Spleen (tissue), 13 donors: ENCODE measurements at places on chromosomes 7 and 10. TPM values are rescaled to one million over a fixed set of nuclear protein-coding genes. Genes with fewer than 3 reads are reported as not detected.

DNA sequence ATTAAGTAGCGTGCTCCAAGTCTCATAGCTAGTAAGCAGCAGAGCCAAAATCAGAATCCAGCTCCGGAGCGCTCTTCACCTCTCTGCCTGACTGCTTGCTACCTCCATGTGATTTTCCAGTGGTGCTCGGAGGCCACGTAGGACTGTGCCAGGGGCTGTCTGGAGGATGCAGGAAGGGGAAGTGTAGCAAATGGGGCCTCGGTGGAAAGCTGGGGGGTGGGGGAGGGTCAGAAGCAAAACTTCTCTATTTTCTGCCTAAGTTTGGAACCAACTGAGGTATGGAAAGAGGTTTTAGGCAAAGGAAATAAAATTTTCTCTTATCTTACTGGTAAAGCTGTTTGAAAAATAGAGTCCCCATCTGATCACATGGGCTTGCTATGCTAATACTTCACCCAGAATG, 108.7 kb downstream of the TBXAS1 start:
- H3K27me3 ChIP-seq = no peaks in the 10 kb centered on the region
- no peak overlapping the region for H3K4me3 ChIP-seq
- peaks cover 21% of the 10 kb centered on the region for H3K4me1 ChIP-seq
- H3K27ac ChIP-seq = no peak overlapping the region
- no peaks in the 10 kb centered on the region for H3K36me3 ChIP-seq

GRCh38 chr10:73253225-73253555, 746 bp upstream of the MRPS16 start:
- peaks cover 18% of the 10 kb centered on the region for H3K4me1 ChIP-seq
- H3K36me3 ChIP-seq = peaks cover 15% of the 10 kb centered on the region
- no peak for DNase-seq
- H3K27me3 ChIP-seq = no peaks in the 10 kb centered on the region

GRCh38 chr10:34420795-34421194, 394.3 kb downstream of the PARD3 start:
- H3K4me3 ChIP-seq = no peak overlapping the region
- no peak for DNase-seq
- no peaks in the 10 kb centered on the region for H3K4me1 ChIP-seq
- no peaks in the 10 kb centered on the region for H3K27me3 ChIP-seq

DNA sequence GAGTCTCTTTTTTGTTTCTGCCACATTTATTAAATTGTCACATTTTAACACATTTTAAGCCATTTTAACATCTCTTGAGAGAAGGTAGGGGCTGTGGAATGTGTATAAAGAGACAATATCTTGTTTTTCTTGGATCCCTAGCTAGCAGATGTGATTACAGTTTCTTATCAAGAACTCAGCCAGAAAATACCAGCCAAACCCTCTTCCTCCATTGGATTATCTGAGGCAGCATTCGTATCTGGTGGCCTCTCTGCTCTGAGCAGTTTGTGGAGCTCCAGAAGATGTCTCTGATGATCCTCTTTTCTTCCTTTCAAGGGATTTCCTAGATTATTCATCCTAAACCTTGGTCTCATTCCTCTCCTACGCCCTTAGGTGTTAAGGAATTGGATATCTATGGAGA, 35.3 kb upstream of the PFKFB3 start:
- H3K27me3 ChIP-seq = no peaks in the 10 kb centered on the region
- H3K27ac ChIP-seq = no peak overlapping the region
- no peak for DNase-seq
- peaks cover 86% of the 10 kb centered on the region for H3K4me1 ChIP-seq

GRCh38 chr10:71736570-71736952, 17.0 kb upstream of the C10orf105 start:
- no peaks in the 10 kb centered on the region for H3K36me3 ChIP-seq
- DNase-seq = no peak
- peak overlapping the region; percentile 83 for H3K27ac ChIP-seq
- peaks cover 87% of the 10 kb centered on the region for H3K4me1 ChIP-seq
- H3K27me3 ChIP-seq = no peaks in the 10 kb centered on the region

DNA sequence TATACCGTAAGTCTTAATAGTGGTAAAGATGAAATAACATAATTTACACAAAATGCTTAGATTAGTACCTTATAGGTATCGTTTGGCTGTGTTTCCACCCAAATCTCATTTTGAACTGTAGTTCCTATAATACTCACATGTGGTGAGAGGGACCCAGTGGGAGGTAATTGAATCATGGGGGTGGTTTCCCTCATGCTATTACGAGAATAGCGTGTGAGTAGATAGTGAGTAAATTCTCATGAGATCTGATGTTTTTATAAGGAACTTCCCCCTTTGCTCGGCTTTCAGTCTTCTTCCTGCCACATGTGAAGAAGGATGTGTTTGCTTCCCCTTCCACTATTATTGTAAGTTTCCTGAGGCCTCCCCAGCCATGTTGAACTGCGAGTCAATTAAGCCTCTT, 426.3 kb upstream of the POT1 start:
- no peak overlapping the region for H3K4me3 ChIP-seq
- H3K36me3 ChIP-seq = no peaks in the 10 kb centered on the region
- H3K27me3 ChIP-seq = no peaks in the 10 kb centered on the region

- no peaks in the 10 kb centered on the region for H3K4me1 ChIP-seq
- H3K27me3 ChIP-seq = no peaks in the 10 kb centered on the region
- no peak overlapping the region for H3K27ac ChIP-seq
- H3K4me3 ChIP-seq = no peak overlapping the region
Measured at GRCh38 chr10:8375137-8375536, 320.6 kb downstream of the GATA3 start.

- no peak overlapping the region for H3K27ac ChIP-seq
- no peaks in the 10 kb centered on the region for H3K27me3 ChIP-seq
- H3K36me3 ChIP-seq = no peaks in the 10 kb centered on the region
- no peaks in the 10 kb centered on the region for H3K4me1 ChIP-seq
Measured at GRCh38 chr7:44787041-44787440, 9.4 kb upstream of the PPIA start.

DNA sequence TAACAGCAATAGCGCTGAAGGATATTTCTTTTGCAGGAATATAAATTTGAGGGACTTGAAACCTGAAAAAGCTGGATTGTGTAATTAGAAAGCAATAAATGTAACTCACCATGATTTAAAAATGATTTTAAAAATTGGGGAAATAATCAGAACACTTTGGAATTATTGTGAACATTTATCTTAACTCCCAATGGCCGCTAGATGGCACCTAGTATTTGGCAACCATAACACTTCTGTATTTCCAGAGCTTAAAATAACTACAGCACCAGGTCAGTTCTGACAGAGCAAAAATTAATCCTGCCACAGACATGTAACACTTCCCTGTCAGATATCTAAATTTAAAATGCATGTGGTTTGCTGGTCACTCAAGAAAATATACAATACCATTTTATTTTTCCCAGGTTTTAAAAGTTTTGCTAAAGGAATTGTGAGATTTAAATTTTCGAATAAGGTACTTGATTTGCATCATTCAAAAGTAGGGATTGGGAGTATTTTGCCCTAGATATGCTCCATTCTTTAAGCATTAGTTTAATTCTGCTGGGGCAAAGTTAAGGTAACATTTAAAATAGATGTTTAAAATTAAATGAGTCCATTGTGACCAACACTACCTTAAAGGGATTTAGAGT, 144.5 kb downstream of the PPP1R3A start:
- H3K36me3 ChIP-seq = no peaks in the 10 kb centered on the region
- no peak overlapping the region for H3K27ac ChIP-seq
- H3K4me1 ChIP-seq = no peaks in the 10 kb centered on the region
- DNase-seq = no peak

DNA sequence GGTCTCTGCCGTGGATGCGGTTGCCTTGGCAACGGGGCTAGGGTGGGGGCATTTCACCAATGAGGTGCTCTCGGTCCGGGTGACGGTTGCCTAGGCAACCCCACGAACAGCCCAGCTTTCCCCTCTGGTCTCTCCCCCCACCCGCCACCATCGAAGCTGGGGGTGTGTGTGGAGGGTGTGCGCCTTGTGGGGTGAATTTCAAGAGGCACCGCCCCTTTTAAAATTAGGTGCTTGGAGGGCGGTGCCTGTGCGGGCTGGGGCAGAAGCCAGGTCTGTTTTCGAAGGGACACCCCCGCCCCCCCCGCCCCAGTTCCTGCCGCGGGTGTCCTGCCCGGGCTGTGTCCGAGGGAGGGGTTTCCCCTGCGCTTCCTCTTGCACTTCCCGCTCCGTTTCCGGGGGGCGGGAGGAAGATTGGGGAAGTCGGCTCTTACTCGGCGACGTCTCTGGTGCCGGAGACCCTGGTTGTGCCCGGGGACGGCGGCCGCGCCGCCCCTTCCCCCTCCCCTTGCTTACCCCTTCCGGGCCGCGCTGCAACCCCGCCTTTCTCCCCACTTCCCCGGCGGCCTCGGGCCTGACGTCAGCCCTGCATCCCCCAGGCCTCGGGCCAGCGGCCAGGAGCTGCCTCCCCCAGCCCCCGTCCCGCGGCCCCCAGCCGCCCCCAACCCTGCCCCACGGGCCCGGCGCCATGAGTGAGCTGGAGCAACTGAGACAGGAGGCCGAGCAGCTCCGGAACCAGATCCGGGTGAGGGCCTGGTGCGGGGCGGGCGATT, 2.2 kb downstream of the GNB2 start:
- H3K27me3 ChIP-seq = no peaks in the 10 kb centered on the region
- peak; percentile 99 for DNase-seq
- H3K4me1 ChIP-seq = peaks cover 19% of the 10 kb centered on the region
- peaks cover 46% of the 10 kb centered on the region for H3K36me3 ChIP-seq
- peak overlapping the region; percentile 99 for H3K27ac ChIP-seq

DNA sequence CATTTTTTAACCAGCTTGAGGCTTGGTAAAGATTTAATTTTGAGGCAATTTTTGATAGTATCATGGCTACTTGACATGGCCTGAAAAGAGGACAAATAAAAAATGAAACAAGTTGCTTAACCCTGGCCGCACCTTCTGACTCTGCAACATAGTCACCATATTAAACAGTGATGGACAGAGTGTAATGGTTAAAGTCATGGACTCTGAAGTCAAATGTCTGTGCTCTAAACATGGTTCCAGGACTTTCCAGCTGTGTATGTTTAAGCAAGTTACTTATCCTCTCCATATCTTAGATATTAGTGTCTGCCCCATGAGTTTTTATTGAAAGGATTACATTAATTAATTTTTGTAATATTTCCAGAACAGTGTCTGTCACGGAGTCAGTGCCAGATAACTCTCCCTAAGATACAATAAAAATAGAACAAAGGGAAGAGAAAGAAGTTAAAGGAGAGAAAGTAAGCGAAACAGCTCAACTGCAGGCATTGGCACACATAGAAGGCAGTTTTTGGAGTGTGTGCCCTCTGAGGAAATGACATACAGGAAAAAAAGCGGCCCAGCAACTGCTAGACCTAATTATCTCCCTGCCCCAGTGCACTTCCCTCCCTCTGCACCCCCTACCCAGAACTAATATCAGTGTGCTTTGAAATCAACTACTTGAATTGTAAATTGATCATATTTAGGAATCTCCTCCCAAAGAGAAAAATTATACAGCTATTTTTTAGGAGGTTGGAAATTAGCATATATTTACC, 65.3 kb downstream of the MACC1 start:
- no peaks in the 10 kb centered on the region for H3K27me3 ChIP-seq
- no peak overlapping the region for H3K27ac ChIP-seq
- H3K4me1 ChIP-seq = peaks cover 6% of the 10 kb centered on the region
- DNase-seq = no peak
- H3K36me3 ChIP-seq = no peaks in the 10 kb centered on the region

GRCh38 chr10:36736311-36736710, 389.1 kb upstream of the ANKRD30A start:
- no peak for DNase-seq
- no peak overlapping the region for H3K27ac ChIP-seq
- no peaks in the 10 kb centered on the region for H3K36me3 ChIP-seq
- no peak overlapping the region for H3K4me3 ChIP-seq
- H3K27me3 ChIP-seq = no peaks in the 10 kb centered on the region
- H3K4me1 ChIP-seq = no peaks in the 10 kb centered on the region

- no peaks in the 10 kb centered on the region for H3K36me3 ChIP-seq
- no peaks in the 10 kb centered on the region for H3K27me3 ChIP-seq
- H3K4me3 ChIP-seq = no peak overlapping the region
- H3K4me1 ChIP-seq = peaks cover 9% of the 10 kb centered on the region
- peak overlapping the region; percentile 44 for H3K27ac ChIP-seq
- peak; percentile 72 for DNase-seq
Measured at GRCh38 chr7:73909051-73909941, 48.3 kb downstream of the TMEM270 start.

GRCh38 chr10:20551761-20552160, 345.4 kb downstream of the NEBL start:
- H3K4me3 ChIP-seq = no peak overlapping the region
- no peak for DNase-seq
- no peak overlapping the region for H3K27ac ChIP-seq
- no peaks in the 10 kb centered on the region for H3K36me3 ChIP-seq

GRCh38 chr10:12980713-12981306, 20.7 kb downstream of the CCDC3 start:
- no peaks in the 10 kb centered on the region for H3K27me3 ChIP-seq
- H3K4me3 ChIP-seq = no peak overlapping the region
- DNase-seq = no peak
- H3K4me1 ChIP-seq = no peaks in the 10 kb centered on the region

GRCh38 chr7:140375892-140376730, 22.2 kb downstream of the SLC37A3 start:
- peak overlapping the region; percentile 36 for H3K27ac ChIP-seq
- no peaks in the 10 kb centered on the region for H3K4me1 ChIP-seq
- no peaks in the 10 kb centered on the region for H3K27me3 ChIP-seq
- no peak overlapping the region for H3K4me3 ChIP-seq

DNA sequence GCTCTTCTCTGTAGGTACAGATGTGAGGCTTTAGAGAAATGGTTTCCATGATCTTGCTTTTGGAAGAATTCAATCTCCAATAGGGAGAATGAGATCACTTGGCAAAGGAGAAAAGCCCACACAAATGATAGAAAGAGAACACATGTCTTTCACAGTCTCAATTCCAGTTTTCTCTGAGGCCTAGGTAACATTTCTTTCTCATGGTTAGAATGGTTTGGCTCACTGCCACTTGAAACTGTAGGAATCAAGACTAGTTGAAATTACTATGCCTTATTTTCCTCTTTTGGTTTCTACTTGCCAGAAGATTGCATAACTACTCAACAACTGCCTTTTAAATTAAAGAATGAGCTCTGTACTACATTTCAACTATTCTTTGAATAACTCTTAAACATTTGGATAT, 276.5 kb upstream of the TEX47 start:
- DNase-seq = no peak
- H3K4me3 ChIP-seq = no peak overlapping the region
- H3K27me3 ChIP-seq = no peaks in the 10 kb centered on the region
- H3K36me3 ChIP-seq = no peaks in the 10 kb centered on the region

Gene GRID1
- not detected for total RNA-seq

Gene PARP12
- total RNA-seq = 78.1 TPM

Gene HOXA1
- total RNA-seq = 1.9 TPM

Gene NKX2-3
- total RNA-seq = 47.4 TPM

Gene TMEM213
- total RNA-seq = not detected

Gene CRHR2
- not detected for total RNA-seq

Gene HOXA2
- 2.4 TPM for total RNA-seq

Gene NCF1
- 85.9 TPM for total RNA-seq

Gene EPO
- not detected for total RNA-seq

Gene GRM3
- total RNA-seq = 0.37 TPM

Gene TYW1B
- 8.3 TPM for total RNA-seq
